ENCODE measurements at places on chromosomes 7 and 10.
A peak's percentile ranks its signal among the peaks of the same experiment; 100 is the strongest.

DNA sequence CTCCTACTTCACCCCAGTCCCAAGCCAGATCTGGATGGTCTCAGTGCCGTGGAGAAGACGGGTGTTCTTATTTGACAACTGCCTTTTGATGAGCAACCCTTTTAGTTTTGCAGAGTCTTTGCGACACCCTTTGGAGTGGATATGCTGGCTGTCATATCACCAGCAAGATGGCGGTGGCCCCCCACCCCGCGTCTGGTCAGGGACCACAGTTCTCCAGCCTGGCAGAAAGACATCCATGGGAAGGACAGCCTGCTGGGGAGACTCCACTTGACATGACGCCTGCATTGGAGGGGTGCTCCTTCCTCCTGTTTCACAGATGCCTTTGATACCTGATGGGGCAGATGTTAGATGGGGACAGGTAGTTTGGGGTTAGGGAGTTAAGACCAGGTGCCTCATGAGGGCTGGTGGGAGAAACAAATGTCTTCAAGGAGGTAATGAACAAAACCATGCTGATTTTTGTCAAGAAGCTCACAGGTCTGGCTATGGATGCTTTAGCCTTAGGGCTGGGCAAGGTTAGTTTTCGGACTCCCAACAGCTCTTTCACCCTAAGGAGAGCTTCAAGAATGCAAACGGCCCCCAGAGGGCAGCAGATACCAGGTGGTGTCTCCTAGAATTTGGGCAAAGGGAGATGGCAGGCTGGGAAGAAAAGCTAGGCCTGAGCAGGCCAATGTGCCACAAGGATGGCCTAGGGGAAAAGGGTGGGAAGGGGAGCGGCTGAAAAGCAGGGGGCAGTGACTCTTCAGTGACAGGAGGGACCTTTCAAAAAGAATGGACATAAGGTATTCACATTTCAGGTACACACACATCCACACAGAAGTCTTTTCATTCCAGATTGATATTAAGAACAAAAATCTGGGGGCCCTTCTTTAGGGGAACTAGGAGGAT is 95.2 kb downstream of the CLEC2L start:
- no peak for DNase-seq

- DNase-seq = no peak
Observed at GRCh38 chr7:49839863-49840645, 66.6 kb downstream of the VWC2 start.

- no peak for DNase-seq
Observed at GRCh38 chr7:90720984-90721760, 125.1 kb downstream of the CDK14 start.

- DNase-seq = no peak
Observed at GRCh38 chr10:125291836-125292235, 131.5 kb upstream of the CTBP2 start.

DNA sequence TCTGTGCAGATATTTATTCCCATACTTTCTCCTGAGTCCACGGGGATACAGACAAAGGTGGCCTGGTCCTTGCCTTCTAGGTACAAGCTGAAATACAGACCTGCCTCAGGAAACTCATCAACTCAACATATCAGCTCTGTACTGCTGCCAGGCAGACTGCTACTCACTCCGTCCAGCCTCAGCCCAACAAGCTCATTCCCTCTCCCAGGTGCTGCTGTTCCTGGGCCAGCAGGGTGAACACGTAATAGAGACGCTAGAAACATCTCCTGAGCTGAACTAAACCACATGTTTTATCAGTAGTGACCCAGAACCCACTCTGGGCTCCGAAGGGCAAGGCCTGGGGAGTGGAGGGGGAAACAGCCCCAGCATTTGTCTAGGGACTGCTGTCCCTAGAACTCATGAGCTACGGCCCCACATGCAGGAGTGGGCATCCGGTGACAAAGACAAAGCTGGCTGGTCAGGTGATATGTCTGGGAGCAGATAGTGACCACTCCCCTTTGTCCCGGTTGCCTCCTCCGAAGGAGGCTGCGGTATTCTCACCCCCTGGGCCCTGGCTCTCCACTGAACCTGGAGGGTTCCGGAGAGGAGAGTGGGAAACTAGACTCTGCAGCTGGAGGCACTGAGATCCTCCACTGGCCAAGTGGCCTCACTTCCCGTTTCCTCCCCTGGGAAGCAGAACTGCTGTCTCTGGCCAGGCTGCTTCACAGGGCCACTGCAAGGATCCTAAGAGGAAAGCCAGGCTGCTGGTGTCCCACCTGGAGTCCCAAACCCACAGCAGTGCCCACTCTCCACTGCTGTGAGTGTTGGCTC is 116.1 kb downstream of the FAM53B start:
- no peak for DNase-seq

GRCh38 chr7:101864039-101864438 is 46.6 kb downstream of the CUX1 start:
- no peak for DNase-seq

DNA sequence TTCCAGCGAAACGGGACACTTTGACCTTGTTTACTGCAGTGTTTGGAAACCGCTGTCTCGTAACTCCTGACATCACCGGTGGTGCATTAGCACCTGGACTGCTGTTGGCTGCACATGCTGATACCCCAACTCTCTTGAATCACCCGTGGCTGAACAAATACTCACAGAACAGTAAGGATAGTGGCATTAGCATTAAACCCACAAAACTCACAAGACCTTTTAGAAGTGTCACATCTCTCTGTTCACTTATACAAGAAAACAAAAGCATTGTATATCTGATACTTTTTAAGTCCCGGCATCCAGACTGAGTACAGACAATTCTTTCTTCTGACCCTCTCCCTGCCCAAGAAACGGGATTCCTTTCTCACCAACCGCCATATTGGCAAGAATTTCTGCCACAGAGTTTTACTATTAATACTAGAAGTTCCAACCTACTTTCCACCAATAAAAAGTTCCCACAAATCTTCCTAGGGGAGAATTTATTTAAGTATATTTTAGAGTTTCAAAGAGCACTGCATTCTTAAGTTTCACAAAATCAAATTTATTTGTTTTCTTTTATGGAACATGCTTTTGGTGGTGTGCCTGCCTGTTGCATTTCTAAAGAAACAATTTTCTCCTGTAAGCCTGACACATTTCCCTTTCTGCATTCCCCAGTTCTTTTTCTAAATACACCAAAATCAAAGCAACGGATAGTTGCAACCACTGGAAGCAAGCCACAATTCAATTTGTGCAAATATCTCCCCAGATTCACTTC is 208.4 kb upstream of the KLF14 start:
- DNase-seq = no peak

GRCh38 chr7:2037301-2037807 is 195.4 kb downstream of the MAD1L1 start:
- DNase-seq = no peak

DNA sequence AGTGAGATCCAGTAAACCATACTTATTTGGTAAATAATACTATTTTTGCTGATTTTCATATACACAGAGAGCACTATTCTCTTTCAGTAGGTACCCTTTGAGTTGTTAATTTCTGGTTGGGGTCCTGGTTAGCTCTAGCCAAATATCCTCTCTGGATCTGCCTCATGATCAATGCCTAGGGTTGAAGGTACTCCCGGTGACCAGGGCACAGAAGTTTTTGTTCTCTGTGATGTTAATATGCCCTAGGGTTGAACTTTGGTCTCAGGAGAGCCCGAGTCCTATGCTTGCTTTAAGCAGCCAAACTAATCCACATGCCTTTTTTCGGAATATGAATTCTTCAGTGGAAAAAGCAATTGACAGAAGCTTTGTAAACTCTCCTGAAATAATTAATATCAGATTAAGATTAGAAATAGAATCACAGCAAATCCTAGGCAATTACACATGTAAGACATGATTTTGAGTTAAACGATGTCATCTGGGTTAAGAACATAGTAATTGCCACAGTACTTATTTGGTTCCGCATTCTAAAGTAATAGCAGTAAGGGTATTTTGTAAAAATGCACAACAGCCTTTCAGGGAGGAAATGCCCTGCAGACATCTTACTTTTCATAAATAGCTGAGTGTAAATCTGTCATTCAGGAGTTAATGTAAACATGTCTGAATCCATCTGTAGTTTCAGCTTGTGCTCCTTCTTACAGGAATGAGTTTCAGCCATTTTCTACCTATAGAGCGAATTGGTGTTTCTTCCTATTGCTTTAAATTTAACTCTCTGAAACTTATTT is 10.1 kb downstream of the CHN2 start:
- DNase-seq = no peak

GRCh38 chr10:95865814-95866466 is 41.8 kb upstream of the CC2D2B start:
- DNase-seq = no peak

- DNase-seq = no peak
Observed at GRCh38 chr10:63719226-63719856, 198.1 kb downstream of the REEP3 start.

DNA sequence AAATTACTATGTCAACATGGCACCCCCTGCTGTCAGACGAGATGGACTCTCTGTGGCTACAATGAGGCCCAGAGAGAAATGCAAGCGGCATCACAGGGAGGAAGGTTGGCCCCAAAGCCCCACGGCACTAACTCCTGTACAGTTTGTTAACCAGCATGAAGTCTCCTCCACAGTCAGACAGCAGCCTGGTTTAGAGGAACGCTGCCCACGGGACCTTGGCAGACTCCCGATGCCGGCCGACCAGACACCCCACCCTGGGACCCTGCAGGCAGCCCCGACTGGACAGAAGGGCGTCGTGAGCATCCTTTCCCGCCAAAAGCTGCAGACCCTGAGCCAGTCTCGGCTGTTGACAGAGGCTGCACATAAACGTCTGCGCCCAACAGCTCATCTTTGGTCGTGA is 158.8 kb downstream of the DIP2C start:
- DNase-seq = no peak

- DNase-seq = no peak
Observed at GRCh38 chr7:47282790-47283496, 299.0 kb downstream of the TNS3 start.

GRCh38 chr10:131127610-131128009 is 183.9 kb downstream of the TCERG1L start:
- no peak for DNase-seq

- no peak for DNase-seq
Observed at GRCh38 chr10:90481326-90481923, 376.4 kb downstream of the HTR7 start.

DNA sequence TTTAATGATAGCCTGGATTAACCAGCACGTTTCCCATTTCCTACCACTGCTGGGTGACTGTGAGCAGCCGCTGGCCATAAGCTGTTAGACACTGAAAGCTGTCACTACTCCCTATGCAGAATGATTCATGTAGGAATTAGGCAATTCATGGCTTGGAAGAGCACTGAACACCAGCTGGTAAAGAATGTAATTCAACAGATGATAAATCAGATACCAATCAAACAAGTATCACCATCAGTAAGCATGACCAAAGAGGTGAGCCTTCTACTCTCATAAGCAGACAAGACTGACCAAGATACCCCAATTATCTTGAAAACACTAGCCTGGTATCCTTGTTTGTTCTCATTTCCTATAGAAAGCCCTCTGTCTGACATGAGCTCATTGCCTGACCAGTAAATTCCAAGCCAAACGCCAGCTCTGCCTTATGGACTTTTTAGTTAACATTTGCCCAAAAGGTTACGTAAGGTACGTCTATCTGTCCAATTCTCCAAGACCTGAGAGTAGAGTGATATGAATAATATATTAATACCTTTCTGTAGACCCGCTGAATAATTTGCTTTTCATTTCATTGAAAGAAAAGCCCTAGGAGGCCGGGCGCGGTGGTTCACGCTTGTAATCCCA is 127.7 kb downstream of the ELMO1 start:
- no peak for DNase-seq

- DNase-seq = no peak
Observed at GRCh38 chr10:44033008-44033407, 351.9 kb downstream of the CXCL12 start.

- DNase-seq = no peak
Observed at GRCh38 chr10:102405108-102405571, 9.6 kb downstream of the NFKB2 start.

DNA sequence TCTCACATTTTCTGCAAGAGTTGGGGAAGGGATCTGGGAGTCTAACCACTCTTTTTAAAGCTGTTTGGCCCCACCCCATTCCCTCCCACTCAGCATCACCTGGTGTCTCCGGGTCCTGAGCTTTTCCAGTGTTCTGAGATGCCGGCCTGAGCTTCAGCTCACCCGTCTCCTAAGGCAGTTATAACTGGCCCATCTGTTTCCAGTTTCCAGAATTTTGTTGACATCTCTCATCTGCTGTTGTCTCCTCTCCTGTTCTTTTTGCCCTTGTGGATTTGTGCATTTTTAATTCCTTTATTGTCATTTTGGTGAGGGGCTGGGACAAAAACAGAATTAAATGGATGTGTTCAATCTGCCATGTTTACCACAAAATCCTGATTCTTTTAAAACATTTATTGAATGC is 160.6 kb downstream of the C10orf105 start:
- no peak for DNase-seq

GRCh38 chr10:68900427-68901104 is 549 bp upstream of the DDX50 start:
- peak; percentile 56 for DNase-seq

- no peak for DNase-seq
Observed at GRCh38 chr10:78248651-78249464, 215.2 kb downstream of the RPS24 start.

DNA sequence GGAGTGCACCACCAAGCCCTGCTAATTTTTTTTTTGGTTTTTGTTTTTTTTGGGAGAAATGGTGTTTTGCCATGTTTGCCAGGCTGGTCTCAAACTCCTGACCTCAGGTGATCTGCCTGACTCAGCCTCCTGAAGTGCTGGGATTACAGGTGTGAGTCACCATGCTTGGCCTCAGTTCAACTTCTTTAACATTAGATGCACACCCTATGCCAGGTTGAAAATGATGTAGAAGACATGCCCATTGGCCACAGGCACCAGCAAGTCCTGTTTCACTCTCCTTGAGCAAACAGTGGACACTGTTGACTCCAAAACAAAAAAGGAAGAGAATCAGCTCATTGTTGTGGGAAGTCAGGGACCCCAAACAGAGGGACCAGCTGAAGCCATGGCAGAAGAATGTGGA is 1205.3 kb downstream of the REEP3 start:
- DNase-seq = no peak

DNA sequence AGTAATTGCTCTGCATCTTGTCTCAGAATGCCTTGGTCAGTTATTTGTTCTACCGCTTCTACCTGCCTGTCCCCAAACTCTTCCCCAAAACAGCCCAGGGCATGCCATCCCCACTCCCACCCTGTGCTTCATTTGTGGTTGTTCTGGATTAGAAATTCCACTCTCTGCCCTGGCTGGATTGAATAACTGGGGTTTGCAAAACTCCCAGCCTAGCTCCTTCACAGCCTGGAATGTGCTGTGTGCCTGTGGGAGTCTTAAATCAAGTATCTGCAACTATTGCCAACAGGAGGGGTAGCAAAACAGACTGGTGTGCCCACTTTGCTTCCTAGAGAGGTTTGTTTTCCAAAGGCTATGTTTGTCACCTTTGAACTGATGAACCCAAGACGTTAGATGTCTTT is 24.2 kb downstream of the TSPAN15 start:
- no peak for DNase-seq

DNA sequence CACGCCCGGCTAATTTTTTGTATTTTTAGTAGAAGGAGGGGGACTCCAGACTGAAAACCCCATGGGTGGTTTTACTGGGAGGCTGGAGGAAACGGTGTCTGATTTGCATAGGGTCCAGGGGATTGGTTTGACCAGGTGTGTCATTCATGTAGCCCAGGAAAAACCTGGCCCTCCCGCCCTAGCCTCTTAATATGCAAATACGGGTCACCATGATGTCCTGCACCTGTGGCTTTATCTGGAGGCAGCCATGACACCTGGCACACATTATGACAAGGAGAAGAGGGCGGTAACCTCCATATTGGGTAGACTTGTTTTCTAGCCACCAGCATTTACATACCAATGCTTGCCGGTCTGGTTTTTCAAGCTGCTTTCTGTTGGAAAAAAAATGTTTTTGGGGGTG is 68.0 kb downstream of the TRIL start:
- DNase-seq = no peak

- DNase-seq = no peak
Observed at GRCh38 chr10:72910705-72911104, 17.2 kb downstream of the OIT3 start.
